ENCODE measurements at places on chromosomes 7 and 10.
A peak's percentile ranks its signal among the peaks of the same experiment; 100 is the strongest.

- DNase-seq: no peak
Measured at GRCh38 chr10:112631501-112632400, 184.7 kb downstream of the VTI1A start.

DNA sequence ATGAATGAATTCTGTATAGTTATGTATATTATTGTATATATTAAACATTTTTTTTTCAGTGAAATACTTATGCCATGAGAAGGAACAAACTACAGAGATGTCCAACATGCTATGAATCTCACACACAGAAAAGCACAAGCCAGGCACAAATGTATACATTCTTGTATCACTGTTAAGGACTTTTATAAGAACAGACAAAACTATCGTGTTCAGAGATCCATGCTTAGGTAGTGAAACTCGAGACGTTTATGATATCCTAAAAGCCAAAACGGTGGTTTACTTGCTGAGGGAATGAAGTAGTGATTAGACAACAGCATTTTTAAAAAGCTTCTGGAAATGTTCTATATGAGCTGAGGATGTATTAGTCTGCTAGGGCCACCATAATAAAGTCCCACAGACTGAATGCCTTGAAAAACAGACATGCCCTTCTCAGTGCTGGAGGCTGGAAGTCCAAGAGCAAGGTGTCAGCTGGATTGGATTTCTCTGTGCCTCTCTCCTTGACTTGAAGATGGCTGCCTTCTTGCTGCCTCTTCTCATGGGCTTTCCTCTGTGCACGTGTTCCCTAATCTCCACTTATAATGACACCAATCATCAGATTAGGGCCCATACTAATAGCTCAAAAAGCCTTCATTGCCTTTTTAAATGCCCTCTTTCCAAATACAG lies 4.3 kb downstream of the MKI67 start:
- no peak for DNase-seq

- no peak for DNase-seq
Measured at GRCh38 chr7:501526-501925, 18.1 kb downstream of the PDGFA start.

- DNase-seq: no peak
Measured at GRCh38 chr10:87639493-87639892, 20.2 kb upstream of the PAPSS2 start.

DNA sequence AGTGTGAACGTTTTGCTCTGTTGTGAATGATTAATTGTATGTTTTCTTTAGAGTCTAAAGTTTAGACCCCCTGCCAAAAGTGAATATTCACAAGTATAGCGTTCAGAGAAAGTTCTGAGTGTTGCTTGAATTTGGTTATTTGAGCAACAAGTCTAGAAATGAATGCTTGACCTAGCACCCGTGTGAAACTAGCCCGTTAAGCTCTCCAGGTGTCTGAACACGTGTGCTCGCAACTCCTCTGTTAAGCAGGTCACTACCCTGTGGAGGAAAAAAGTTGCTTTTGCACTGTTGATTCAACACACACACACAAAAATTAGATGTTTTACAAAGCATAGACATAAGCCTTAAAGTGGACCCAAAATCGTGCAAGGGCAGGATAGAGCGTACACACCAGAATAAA lies 78.6 kb upstream of the SAMD8 start:
- no peak for DNase-seq

DNA sequence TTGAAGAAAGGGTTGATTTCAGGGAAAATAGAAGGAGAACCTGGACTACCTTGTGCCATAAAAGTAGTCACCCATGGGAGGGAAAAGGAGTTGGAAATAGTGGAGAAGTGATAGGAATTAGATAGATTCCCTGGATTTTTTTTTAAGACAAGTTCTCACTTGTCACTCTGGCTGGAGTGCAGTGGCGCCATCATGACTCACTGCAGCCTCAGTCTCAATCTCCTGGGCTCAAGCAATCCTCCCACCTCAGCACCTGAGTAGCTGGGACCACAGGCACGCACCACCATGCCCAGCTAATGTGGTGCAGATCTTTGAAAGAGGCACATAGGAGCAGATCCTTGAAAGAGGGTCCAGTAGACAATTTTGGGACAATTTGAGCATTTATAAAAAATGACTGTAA lies 9.5 kb upstream of the BLNK start:
- no peak for DNase-seq

DNA sequence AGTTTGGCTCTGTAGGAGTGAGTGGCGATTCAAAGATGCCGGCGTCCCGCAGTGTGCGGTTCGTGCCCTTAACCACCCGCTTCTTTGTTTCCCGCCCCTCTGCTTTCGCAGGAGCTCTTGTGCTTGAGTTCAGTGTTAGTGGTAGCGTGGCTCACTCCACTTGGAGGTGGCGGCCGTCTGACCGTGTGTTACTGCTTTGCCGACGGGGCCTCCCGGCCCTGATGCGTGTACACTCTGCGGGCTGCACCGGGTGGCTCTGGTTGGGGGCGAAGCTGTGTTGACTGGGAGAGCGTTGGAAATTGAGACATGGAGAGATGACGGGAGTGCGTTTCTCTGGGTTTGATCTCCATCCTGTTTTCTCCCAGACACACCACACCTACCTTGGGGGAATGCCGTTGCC lies 31.4 kb downstream of the SHH start:
- DNase-seq: no peak

GRCh38 chr10:109665321-109665720 lies 258.0 kb downstream of the XPNPEP1 start:
- DNase-seq: peak; percentile 3

- DNase-seq: peak; percentile 4
Measured at GRCh38 chr10:25101461-25102146, 73.2 kb upstream of the GPR158 start.

DNA sequence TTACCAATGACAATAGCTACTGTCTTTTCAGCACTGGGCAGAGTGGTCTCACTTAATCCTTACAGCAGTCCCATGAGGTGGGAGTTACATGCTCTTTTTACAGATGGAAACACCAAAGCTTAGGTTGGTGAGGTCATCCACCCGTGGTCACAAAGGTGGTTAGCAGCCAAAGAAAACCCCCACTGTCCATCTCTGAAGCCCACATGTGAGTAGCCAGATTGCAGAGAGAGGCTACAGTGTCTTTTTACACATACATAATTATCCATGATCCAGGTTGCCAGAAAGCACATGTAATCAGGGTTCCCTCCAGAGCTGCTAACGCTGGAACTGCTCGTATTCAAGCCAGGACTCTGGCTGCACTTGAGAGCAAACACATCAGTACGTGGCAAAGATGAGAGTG lies 24.6 kb upstream of the ANKRD2 start:
- DNase-seq: no peak

DNA sequence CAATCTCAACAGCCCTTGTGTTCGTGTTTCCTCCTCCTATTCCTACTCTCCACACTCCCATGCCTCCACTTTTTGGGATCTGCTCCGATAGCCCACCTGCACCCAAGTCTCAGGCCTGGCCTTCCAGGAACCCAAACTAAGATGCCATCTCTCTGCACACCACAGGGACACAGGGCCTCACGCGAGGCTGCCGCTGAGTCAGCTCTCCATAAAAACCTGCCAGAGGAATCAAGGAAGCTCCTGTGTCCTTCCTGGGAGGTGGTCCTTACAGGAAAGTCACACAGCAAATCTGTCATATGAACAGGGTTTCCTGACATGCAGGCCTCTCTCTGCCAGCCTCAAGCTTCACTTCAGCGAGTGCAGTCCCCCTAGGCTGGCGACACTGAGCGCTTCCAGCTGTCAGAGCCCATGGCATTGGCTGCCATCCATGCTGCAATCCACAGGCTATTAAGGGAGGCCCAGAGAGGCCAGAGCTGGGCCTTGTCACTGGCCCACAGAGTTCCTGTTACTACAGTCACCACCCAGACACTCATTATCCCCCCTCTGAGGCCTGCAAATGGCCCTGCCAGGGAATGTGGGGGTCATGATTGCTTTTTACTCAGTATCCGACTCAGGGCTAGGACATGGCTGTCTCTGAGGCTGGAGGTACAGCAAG lies 151.4 kb downstream of the OAT start:
- peak; percentile 32 for DNase-seq

DNA sequence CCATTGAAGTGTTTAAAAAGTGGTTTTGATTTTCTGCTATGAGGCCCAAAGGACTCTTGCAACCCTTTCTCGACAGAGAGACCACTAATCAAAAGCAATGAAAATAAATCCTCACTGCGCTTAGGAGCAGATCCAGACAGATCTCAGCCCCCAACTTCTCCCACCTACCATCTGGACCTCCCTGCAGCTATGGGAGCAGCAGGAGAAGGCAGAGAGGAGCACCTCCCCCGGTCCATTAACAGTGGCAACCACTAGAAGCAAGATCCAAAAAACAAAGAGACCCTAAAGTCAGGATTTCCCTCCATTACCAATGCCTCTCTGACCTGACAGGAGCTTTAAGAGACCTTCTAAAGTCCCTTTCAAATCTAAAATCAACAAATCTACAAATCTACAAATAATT lies 99.0 kb upstream of the LSM8 start:
- no peak for DNase-seq

- DNase-seq: peak; percentile 38
Measured at GRCh38 chr7:139034855-139035585, 822 bp downstream of the ZC3HAV1L start.

- DNase-seq: no peak
Measured at GRCh38 chr10:131167036-131167860, 144.3 kb downstream of the TCERG1L start.

GRCh38 chr10:15245530-15245929 lies 77.0 kb upstream of the NMT2 start:
- no peak for DNase-seq

DNA sequence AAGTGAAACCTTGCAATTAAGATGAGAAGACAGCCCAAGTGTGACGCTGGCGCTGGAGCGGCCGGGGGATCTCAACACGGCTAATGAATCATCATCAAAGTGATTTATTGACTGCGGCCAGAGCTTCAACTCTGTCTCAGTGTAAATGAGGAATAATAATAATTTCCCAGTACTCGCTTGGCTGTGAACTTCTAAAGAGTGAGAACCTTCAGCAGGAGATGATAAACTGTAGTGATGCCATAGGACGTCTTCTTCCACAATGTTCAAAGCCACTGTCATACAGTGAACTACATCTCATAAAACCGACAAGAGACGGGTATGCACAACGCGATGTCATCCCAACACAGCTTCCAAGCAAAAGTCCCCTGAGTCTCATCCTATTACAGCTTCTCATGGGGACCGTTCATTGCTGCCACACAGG lies 123.6 kb upstream of the NOBOX start:
- DNase-seq: no peak

- peak; percentile 46 for DNase-seq
Measured at GRCh38 chr10:132654708-132655661, 117.4 kb downstream of the INPP5A start.

DNA sequence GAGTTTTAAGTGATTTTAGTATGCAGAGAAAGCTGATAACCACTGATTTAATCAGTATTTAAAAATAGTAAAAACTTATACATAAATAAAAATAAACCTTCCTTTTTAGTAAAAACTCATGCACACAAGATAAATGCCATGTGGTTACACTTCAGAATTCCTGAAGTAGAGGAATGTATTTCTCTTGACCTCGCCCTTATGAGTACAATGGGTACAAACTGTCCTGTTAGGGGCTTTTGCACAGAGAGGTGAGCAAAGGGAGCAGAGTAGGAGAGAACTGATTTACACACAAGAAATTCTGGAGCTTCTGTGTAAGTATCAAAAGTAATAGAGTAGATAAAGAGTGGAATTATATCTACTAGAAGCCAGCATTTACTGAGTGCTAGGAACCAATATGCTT lies 279.6 kb downstream of the PPP1R3A start:
- DNase-seq: no peak

DNA sequence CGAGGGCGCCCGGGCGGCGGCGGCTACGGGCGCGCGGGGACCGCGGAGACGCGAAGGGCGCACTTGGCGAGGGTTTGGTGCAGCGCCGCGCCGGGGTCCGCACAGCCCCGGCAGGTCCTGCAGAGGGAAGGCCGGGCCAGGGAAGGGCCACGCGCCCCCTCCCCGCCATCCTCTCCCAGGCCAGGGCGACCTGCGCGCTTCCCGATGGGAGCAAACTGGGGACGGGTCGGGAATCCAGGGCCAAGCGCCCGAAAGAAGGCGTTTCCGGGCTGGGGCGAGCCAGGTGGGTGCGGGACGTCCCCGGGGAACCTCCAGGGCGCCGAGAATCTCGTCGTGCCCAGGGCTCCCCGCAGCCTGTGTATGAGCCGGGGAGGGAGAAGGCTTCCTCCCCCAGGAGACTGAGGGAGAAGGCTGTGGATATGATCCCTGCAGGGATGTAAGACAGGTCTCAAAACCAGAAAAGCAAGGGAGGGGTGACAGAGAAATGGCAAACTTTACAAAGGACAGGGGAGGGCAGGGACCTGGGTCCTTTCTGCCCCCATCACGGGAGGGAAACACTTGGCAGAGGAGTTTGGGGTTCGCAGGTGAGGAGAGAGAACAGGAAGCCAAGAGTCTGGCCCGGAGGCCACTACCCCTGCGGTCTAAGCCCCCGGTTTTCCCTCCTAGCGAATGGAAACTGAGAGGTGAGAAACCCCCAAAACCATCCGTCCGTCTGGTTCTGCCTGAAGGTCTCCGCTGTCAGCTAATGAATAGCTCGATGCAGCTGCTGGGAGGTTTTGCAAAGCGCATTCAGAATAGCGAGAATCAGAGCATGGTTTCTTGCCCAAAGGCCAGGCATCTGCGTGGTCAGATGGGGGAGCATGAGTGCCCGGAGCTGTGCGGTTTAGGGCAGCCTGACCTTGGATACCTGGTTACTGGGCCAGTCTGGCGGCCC lies 674 bp downstream of the AMZ1 start:
- DNase-seq: no peak

GRCh38 chr7:79398138-79398749 lies 55.2 kb downstream of the MAGI2 start:
- DNase-seq: no peak

All from umbilical cord (tissue), 2 donors.